HL-60 (cell line): ENCODE measurements at places on chromosomes 16 and 17.

DNA sequence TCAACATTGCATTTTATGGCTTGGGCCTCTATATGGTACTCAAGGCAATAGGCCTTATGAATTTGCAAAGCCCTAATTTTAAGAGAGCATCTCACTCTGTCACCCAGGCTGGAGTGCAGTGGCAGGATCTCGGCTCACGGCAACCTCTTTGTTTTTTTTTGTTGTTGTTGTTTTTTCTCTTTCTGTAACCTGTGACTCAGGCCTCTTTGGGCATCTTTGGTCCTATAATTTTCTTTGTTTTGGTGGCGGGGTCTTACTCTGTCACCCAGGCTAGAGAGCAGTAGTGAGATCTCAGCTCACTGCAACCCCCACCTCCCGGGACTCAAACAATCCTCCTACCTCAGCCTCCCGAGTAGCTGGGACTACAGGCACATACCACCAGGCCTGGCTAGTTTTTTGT, 21.8 kb upstream of the HERPUD1 start:
- DNase-seq, result no peak

DNA sequence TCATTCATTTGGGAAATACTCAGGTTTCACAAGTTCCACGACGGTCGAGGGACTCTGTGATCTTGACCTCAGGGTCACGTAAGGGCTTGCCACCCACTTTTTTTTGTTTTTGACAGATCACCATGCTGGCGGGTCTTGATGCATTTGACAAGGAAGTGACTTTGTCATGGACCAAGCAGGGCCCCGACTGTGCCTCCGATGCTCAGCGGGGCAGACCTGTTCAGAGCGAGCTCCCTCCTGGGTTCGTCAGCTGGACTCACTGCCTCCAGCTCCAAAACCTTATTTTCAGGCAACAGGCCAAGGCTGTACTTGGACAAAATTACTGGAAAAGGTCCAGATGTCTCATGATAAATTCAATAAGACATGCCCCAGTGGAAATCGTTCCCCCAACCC, 9.0 kb upstream of the CLEC18A start:
- no peak for DNase-seq

GRCh38 chr17:77178050-77178449, 37.3 kb downstream of the SEC14L1 start:
- DNase-seq, result no peak

DNA sequence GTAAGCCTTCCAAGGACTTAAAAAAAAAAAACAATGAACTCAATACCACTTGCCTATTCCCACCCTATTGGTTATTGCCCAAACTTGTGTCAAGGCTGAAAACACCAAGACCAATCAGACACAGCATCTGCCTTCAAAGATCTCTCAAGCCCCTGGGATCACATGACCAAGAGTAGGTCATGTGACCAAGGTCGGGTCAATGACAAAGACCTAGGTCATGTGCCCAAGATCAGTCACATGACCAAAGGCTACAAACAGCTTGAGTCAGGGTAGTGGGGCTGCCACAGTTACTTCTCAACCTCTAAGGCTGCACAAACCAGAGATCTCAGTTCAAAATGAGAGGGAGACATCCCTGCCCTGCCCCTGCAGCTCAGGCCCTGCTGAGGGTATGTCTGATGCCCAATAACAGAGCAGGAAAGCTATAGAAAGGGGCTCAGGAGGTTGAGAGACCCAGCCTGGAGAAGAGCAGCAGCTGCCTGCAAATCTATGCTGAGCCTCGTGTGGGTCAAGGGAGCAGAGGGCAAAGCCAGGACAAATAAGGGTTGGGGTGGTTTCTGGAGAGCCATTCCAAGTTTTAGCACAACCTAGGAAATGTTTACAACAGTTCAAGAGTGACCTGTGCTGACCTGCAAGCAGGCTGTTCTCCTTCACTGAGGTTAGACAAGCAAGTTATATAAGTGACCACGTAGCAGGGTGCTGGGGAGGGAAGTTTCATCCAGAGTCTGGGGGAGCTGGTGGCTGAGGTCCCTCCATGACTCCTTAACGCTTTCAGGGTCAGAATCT, 48.8 kb downstream of the PIMREG start:
- DNase-seq, result no peak

- DNase-seq, result peak; percentile 66
These were observed 10.2 kb downstream of the EEF2K start for GRCh38 chr16:22216191-22216831.

DNA sequence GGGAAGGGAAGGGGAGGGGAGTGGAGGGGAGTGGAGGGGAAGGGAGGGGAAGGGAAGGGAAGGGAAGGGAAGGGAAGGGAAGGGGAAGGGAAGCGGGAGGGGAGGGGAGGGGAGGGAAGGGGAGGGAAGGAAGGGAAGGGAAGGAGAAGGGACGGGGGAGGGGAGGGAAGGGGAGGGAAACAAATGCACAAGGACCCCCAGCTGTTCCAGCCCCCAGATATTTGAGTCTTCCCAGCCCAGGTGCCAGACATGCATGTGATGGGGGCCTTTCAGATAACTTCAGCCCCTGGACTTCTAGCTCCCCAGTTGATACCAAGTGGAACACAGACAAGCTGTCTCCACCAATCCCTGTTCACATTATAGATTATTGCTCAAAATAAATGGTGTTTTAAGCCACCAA, 14.7 kb upstream of the KDM8 start:
- DNase-seq, result no peak
